ENCODE measurements at places on chromosomes 12 and 14.

GRCh38 chr12:65444996-65445395 is 166.5 kb downstream of the MSRB3 start:
- DNase-seq = no peak

GRCh38 chr14:56129092-56129491 is 10.9 kb downstream of the PELI2 start:
- DNase-seq = no peak

DNA sequence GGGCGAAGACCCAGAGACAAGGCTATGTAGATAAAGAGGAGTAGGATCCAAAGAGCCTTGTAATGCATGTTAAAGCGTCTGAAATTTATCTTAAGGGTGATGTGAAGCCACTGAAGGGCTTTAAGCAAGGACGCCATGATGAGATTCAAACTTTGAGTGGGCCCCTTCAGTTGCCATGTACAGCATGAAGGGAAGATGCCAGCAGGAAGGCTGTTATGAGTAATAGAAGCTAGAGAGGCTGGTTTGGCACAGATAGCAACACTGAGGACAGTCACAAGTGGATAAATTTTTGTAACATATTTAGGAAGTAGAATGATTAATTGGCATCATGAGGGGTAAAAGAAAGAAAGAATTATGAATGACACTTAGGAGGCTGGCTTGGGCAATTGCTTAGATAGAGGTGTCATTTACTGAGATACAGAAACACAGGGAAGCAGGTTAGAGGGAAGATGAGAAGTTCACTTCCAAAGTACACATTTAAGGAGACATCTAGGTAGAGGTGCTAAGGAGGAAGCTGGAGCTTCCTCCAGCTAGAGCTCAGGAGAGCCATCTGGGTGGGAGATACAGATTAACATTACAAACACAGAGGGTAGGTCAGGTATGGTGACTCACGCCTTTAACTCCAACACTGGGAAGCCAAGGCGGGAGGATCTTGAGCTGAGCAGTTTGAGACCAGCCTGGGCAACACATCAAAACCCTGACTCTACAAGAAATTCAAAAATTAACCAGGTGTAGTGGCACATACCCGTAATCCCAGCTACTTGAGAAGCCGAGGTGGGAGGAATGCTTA is 13.7 kb downstream of the ATG2B start:
- DNase-seq = no peak

DNA sequence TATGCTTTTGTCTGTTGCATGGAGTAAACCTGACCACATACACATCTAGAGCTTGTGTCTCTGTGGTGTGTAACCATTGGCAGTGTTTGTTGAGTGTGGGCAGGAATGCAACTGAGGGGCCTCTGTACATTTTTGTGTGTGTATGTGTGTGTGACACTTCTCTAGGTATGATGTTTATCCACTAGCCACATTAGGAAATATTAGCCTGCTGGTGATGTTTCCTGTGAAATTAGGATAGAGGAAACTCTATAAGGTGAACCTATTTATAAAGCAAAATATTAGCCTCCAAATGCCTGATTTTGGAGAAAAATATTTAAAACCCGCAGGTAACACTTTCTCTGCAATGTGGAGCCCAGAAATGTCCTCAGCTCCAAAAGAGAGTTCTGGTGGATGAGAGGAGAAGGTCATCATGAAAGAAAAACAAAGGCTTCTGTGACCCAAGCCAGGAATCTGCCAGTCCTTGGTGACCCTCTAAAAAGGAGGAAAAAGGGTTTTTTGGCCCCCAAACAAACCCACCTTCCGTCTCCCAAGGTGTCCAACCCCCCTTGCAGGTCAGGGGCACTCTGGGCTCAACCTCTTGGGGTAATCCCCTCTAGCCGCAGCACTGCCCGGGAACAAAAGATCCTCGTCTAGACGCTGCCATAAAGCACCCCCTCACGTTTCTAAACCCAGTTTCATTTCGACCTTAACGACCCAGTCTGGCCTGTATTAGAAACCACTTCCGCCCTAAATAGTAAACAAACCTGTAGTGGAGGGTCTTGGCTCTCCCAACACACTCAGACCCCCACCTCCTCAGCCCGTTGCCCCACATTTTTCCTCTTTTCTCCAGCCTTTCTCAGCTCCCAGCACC is 3.1 kb upstream of the HOTAIR start:
- no peak for DNase-seq

DNA sequence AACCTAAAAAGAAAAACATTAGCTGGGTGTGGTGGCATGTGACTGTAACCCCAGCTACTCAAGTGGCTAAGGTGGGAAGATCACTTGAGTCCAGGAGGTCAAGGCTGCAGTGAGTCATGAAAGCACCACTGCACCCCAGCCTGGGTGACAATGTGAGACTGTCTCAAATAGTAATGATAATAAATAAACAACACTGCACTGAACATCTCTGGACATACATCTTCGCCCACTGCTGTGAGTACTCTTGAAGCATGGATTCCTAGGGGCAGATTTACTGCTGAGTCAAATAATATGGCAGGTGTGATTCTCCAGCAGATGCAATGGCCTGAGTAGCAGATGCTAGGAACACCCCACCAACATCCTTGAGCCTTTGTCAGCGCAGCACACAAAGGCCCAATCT is 23.6 kb downstream of the ABCB9 start:
- no peak for DNase-seq

- DNase-seq = no peak
These were observed 39.6 kb upstream of the CCDC198 start for GRCh38 chr14:57533214-57533613.

- DNase-seq = no peak
These were observed 17.2 kb downstream of the PITPNM2 start for GRCh38 chr12:123133701-123134100.

- no peak for DNase-seq
These were observed 5.7 kb upstream of the CHGA start for GRCh38 chr14:92917041-92917940.
